ENCODE measurements at places on chromosomes 5 and 9.

DNA sequence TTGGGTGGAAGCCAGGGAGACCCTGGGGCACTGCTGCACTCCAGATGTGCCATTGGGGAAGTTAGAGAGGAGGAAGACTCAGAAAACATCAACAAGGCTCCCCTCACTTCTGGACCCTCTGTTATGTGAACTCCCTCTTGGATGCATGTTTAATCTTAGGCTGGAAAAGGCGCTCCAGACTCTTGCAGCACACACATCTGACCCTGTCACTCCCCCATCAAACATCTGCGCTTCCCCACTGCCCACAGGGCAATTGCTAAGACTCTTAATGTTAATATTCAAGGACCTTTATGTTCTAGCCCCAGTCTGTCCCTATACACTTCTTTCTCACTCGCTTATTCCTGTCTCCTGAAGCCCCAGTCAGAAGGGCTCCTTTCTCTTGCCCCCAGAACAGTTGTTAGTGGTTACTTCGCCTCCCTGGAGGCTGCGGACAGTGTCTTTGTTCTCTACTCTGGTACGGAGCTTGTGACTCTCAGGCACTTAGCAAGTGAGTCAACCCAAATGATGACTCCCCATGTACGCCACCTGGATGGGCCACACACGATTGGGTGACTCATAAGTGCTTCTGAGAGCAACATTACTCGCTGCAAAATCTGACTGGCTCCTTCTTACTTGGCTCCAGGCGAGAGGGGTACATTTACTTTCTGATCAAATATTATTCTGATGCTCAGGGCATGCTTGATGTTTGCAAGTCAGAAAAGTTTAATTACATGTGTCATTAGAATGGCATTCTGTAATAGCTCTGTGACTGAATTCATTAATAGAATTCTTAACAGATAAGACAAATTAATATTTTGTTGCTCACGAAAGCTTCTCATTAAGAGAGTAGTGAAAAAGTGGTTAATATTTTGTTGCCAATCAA lies 193.6 kb downstream of the HSPA4 start:
- no peak for DNase-seq

DNA sequence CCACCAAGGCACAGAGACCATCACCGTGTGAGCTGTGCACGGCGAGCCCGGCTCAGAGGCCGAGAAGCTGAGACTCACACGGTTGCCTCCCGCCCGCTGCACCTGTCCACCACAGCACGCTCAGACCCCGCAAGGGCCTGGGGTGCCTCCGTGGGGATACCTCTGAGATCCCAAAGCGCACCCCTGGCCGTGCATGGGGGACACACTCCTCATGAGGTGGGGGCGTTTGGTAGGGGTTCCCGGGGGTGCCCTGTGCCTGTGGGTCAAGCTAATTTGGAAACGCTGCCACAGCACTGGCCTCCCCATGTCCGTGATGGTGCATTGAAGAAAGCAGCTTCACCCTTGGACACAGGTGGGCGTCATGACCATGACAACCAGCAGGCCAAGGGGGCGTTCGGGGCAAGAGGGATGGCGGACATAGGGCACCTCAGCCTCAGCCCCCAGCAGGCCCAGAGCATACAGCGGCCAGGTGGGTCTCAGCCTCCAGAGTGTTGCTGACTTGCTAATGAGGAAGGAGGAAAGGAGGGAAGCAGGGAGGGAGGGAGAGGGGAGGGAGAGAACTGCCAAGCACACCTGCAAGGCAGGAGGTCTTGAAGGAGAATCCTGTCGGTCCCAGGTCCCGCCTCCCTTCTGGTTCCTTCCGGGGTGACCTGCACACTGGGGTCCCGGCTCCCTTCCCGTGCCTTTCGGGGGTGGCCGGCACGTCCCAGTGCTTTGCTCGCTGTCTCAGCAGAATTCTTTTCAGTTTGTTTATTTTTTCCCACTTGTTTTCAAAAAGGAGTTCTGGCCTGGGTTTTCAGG lies 34.7 kb downstream of the GLT6D1 start:
- no peak for DNase-seq

GRCh38 chr5:7494481-7495130 lies 98.7 kb downstream of the ADCY2 start:
- no peak for DNase-seq

GRCh38 chr9:136022731-136023409 lies 61.7 kb upstream of the UBAC1 start:
- no peak for DNase-seq

GRCh38 chr5:115522832-115523403 lies 21.7 kb downstream of the FEM1C start:
- DNase-seq, result no peak

- no peak for DNase-seq
Observed at GRCh38 chr9:72065076-72065475, 4.7 kb upstream of the C9orf57 start.

GRCh38 chr5:125487231-125487630 lies 740.8 kb upstream of the ZNF608 start:
- no peak for DNase-seq

DNA sequence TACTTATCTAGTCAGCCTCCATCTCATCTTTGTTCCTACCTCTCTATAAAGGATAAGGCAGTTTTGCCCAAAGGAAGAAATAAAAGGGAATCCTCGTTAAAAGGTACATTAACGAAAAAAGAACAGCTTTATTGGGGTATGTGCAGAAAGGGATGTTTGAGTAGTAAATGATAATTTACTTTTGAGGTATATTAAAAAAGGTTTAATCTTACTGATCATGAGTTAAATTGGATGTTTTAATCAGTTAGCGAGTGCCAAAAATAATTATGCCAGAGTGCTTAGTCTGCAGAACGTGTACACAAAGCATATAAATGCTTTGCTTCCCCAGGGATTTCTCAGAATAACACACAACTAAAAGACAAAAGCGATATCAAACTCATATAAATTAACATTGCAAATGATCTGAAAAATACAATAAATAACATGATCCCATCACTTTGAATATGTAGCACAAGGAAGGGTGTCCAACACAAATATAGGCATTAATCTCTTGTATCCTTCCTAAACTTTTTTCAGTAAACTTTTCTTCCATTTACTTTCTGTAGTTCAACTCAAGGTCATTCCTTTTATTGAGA lies 865.0 kb downstream of the NR2F1-AS1 start:
- no peak for DNase-seq

DNA sequence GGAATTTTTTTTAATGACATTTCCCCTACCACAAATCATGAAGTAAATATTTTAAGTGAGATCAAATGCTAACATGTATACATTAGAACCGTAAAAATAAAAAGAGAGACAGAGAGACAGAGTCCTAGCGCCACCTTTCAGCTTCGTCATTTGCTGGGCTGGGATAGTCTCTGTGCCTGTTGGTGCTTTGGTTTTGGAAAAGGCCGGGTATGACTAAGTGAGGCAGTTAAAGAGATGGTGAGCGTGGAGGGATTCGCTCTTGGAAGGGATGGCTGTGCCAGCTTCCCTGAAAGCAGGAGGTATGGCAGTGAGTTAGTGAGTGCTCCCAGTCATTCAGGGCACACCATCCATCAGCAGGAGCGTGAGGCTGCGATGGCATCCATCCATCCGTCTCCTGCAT lies 729.6 kb upstream of the WWC1 start:
- DNase-seq, result no peak

DNA sequence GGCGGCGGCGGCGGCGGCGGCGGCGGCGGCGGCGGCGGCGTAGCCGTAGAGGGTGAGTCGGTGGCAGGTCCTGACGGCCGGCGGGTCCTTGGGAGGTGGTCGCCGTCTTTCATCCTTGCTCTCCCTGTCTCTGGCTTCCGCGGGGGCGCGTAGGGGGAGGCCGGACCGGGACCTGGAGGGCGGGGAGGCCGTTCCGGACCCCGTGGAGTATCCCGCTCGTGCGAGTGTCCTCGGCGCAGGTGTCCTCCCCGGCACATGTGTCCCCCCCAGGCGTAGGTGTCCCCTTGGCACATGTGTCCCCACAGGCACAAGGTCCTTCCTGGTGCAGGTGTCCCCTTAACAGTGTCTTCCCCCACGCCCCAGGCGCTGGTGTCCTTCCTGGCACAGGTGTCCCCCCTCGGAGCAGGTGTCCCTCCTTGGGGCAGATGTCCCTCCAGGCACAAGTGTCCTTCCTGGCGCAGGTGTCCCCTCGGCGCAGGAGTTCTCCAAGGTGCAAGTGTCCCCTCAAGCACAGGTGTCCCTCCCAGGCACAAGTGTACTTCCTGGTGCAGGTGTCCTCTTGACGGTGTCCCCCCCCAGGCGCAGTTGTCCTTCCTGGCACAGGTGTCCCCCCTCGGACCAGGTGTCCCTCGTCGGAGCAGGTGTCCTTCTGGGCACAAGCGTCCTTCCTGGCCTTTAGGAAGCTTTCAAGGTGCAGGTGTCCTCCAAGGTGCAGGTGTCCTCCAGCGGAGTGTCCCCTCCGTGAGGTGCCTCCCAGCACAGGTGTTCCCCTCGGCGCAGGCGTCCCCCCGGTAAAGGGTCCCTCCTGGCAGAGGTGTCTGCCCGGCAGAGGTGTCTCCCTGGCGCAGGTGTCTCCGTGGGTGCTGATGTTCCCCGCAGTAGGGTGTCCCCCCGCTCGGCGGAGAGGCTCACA lies 519 bp downstream of the EXOC3 start:
- no peak for DNase-seq

GRCh38 chr9:90600029-90600428 lies 42.6 kb downstream of the DIRAS2 start:
- no peak for DNase-seq

DNA sequence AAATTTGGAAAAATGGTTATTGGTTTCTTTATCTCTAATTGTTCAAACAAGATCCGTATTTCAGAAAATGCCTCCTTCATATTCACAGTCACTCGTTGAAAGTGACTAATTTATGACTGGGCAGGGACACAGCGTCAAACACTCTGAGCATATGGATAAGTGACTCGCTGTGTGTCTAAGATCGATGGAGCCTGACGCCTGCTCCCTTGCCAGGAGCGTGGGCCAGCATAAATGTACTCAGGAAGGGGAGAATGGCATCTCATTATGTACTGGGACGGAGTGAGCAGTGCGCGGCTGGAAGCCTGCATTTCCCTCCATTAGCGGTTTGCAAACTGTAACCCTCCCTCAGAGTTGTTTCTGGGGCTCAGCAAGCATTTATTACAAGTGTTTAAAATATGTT lies 79.8 kb upstream of the CAST start:
- no peak for DNase-seq

GRCh38 chr9:134059188-134059641 lies 8.6 kb downstream of the BRD3 start:
- no peak for DNase-seq

GRCh38 chr9:126983767-126984166 lies 69.2 kb downstream of the RALGPS1 start:
- no peak for DNase-seq

DNA sequence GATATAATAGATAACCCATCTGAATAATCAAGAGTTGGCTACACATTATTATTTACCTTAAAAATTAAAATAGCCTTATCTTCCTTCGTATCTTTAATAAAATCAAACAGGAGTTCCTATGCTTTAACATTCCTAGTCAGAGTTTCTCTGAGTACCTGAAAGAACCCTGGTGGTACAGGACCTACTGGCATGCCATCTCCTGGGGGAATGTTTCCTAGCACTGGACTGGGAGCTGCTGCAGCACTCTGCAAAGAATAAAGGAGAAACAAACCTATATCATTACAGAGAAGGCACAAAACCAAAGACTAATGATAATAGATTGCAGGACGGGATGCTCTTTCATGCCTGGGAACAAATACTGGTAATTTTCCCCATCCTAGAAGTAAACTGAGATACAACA lies 119.5 kb upstream of the ACOT12 start:
- DNase-seq, result no peak

DNA sequence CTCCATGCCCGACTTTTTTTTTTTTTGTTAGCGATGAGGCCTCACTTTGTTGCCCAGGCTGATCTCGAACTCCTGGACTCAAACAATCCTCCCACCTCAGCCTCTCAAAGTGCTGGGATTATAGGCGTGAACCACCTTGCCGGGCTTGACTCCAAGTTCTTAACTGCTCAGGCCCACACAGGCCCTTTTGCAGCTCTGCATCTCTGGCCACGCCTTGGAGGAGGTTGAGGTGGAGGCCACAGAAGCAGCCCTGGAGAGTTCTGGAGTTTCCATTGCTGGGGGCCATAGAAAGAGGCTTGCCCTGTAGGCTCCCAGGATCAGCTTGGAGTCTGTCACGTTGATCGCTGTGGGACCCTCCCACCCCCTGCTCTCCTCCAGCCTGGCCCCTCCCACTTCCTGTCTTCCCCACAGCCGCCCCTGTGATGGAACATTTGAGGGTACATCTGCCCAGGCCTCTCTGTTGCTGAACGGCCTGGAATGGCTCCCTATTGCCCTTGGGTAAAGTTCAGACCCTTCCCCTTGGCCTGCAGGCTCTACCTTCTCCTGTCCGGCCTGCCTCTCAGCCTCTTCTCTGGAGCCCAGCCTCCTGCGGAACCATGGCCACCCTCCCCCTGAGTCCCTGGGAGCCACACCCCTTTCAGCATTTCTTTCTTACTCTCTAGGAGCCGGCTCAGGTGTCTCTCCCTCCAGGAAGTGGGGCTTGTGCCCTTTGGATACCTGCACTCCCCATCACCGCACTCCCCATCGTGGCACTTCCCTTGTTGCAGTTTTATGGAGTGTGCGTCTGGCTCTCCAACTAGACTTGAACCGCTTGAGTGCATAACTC lies 30.4 kb upstream of the IER5L start:
- no peak for DNase-seq

GRCh38 chr9:97666907-97667686 lies 30.0 kb downstream of the XPA start:
- no peak for DNase-seq

DNA sequence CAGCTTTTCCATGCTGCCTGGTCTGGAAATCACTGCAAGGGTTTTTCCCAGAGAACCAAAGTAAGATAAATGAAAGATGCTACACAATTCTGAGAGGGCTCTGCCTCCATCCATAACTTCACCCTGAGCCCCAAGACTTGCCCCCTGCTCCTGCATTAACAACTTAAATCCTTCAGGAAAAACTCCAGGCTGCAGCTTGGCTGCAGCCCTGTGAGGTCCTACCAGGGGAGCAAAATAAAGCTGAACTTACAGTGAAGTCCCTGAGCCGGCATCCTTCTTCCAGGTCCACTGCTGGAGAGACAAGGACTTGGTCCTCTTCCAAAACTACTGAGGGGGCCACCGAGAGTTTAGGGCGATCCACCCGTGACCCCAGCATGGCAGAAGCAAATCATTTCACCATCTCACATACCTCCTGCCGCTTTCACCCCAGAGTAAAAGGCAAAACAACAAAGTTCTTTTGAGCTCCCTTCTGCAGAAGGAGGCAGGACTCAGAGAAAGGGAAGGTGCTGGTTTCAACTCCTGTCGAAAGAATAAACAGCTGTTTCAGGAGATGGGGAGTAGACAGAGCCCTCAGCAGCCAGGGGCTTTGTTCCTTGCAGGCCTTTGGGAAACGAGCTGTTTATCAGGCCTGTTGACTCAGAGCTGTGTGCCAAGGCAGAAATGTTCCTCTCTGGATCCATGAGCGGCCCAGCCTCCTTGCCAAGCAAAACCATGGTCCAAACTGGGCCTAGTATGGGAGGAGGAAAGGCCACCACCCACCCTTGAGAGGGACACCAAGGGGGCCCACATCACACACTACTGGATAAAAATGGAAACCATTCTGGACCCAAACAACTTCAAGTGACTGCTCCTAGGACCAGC lies 20.6 kb downstream of the GGTA1 start:
- no peak for DNase-seq

DNA sequence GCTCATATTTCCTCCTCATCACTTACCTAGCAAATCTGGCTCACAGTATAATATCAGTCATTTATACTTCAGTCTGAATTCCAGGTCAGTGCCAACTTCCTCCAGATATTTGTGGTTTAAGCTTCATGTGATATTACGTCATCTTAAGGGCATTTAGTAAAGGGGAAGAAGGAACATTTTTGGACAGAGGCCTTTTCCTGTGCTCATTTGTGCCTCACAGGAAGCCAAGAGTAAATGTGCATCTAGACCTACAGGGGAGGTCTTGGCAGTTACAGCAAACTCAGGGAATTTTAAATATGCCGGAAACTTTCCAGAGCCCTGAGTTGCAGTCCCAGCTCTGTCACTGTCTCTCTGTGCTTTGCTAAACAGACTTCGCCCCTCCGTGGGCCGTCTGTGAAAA lies 12.3 kb upstream of the KCNIP1 start:
- no peak for DNase-seq
